Activated naive CD8-positive, alpha-beta T cell treated with anti-CD3 and anti-CD28 coated beads, Interleukin-2, amount 50 U/mL, for 24 hours (primary cell): ENCODE measurements at places on chromosomes 2 and 18.

DNA sequence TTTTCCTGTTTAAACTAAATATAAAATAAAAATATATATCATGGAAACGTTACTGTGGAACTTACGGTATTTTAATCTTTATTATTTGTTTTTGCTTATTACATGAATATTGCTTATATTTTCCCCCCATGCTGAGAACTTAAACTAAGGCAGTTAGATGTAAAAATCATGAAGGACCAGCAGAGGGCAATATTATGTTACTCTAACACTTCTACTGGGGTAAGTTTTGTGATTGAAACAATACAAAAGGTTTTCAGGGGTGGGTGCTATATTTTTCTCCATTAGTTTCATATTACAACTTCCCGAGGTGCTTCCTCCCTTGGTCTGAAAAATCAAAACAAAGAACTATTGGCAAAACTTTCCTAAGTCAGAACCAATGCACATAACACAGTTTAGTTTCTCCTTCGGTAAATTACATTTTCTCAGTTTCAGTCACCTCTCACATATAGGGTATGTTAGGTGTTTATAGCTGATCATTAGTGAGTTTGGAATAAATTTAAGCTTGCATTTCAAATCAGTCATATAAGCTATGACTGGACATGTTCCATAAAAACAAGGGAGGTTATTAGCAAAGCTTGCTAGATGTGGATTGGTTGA lies 54.8 kb downstream of the ZNF407 start:
- no peak overlapping the region for H3K4me3 ChIP-seq
- no peaks in the 10 kb centered on the region for H3K27me3 ChIP-seq
- DNase-seq = no peak
- no peaks in the 10 kb centered on the region for H3K4me1 ChIP-seq
- peaks cover 4% of the 10 kb centered on the region for H3K36me3 ChIP-seq
- H3K27ac ChIP-seq = no peak overlapping the region

DNA sequence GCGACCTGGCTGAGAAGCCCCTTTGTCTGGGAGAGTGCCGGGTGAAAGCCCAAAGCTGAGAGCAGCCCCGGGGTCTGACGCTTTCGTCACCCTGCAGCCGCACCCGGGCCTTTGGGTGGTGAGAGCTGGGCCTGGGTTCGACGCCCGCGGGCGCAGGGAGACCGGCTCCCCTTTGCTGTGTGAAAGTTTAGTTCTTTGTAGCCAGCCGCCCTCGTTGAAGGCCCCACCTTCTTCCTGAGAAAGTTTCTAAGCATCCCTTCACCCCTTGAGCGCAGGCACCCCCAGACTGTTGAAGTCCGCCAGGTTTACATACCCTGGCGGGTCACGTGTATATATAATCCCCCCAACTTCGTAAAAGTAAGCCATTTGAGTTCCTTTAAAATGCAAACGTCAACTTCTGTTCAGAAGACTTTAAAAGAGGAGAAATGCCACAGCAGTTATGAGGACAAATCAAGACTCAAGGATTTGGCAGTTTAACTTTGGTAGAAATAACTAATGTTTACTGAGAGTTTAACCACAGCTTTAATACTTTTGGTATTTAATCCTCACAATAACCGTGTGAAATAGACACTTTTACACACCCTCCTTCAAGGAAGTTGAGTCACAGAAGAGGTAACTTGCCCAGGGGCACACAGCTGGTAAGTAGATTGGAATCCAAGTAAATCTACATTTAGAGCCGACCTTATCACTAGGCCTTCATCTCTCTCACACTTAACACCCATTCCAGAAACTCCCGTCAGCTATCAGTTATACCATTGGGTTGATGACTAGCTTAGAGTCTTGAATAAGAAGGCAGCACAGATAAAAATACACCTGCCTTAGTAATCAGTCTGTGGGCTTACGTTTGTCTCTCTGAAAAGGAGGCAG lies 1.1 kb upstream of the MBOAT2 start:
- no peaks in the 10 kb centered on the region for H3K36me3 ChIP-seq
- H3K27ac ChIP-seq = peak overlapping the region; percentile 43
- peaks cover 13% of the 10 kb centered on the region for H3K4me1 ChIP-seq
- peak overlapping the region; percentile 62 for H3K4me3 ChIP-seq

GRCh38 chr2:86301009-86301408 lies 36.4 kb downstream of the REEP1 start:
- no peak overlapping the region for H3K27ac ChIP-seq
- no peak overlapping the region for H3K4me3 ChIP-seq
- no peak for DNase-seq
- H3K4me1 ChIP-seq = no peaks in the 10 kb centered on the region

- no peak for DNase-seq
- no peak overlapping the region for H3K4me3 ChIP-seq
- no peaks in the 10 kb centered on the region for H3K4me1 ChIP-seq
- no peaks in the 10 kb centered on the region for H3K36me3 ChIP-seq
- peaks cover 3% of the 10 kb centered on the region for H3K27me3 ChIP-seq
Measured at GRCh38 chr2:179749210-179749609, 112.2 kb downstream of the ZNF385B start.

GRCh38 chr2:3379339-3379646 lies 201 bp upstream of the TRAPPC12 start:
- H3K27ac ChIP-seq = peak overlapping the region; percentile 96
- H3K4me1 ChIP-seq = peaks cover 48% of the 10 kb centered on the region
- no peaks in the 10 kb centered on the region for H3K27me3 ChIP-seq
- H3K36me3 ChIP-seq = peaks cover 13% of the 10 kb centered on the region
- peak overlapping the region; percentile 99 for H3K4me3 ChIP-seq

DNA sequence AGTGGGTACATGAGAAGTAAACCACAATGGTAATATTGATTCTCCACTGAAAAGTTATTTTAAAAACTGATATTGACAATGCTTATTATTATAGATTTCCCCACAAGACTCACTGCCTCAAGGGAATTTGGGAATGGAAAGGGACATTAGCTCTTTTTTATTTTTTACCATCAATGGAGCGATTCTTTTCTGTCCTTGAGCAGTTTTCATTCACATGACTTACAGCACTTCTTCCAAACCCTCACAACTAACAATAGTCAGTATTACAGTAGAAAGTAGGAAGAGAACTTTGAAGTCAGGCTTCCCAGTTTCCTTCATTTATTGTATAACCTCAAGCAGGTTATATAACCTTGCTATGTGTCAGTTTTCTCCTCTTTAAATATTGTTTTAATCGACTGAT lies 4.3 kb upstream of the UNC80 start:
- H3K27ac ChIP-seq = no peak overlapping the region
- H3K4me1 ChIP-seq = no peaks in the 10 kb centered on the region
- H3K36me3 ChIP-seq = no peaks in the 10 kb centered on the region
- no peak overlapping the region for H3K4me3 ChIP-seq

- peaks cover 38% of the 10 kb centered on the region for H3K27me3 ChIP-seq
- H3K27ac ChIP-seq = no peak overlapping the region
- no peaks in the 10 kb centered on the region for H3K4me1 ChIP-seq
- peak overlapping the region; percentile 11 for H3K4me3 ChIP-seq
- H3K36me3 ChIP-seq = no peaks in the 10 kb centered on the region
Measured at GRCh38 chr18:31100436-31101182, 1.6 kb downstream of the DSC2 start.

GRCh38 chr2:2057125-2057721 lies 273.9 kb downstream of the MYT1L start:
- H3K4me1 ChIP-seq = peaks cover 14% of the 10 kb centered on the region
- DNase-seq = peak; percentile 72
- H3K36me3 ChIP-seq = peaks cover 3% of the 10 kb centered on the region
- H3K27me3 ChIP-seq = no peaks in the 10 kb centered on the region
- H3K27ac ChIP-seq = peak overlapping the region; percentile 52

DNA sequence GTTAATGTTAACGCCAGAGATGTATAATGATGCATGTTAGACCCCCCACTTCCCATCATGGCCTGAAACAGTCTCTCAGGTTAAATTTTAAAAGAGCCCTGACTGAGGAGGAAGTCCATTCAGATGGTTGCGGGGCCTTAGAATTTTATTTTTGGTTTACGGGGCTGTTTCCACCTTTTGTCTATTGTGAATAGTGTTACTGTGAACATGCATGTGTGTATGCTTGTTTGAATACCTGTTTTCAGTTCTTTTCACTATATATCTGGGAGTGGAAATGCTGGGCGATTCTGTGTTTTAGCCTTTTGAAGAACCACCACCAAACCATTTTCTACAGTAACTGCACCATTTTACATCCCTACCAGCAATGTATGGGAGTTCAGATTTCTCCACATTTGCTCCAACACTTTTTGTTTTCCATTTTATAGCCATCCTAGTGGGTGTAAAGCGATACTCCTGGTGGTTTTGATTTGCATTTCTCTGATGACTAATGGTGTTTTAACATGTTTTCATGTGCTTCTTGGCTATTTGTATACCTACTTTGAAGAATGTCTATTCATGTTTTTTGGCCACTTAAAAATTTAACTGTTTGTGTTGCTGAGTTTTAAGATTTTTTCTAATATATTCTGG lies 133.0 kb downstream of the MYO3B start:
- peaks cover 21% of the 10 kb centered on the region for H3K27me3 ChIP-seq
- no peaks in the 10 kb centered on the region for H3K36me3 ChIP-seq
- H3K4me1 ChIP-seq = peaks cover 2% of the 10 kb centered on the region

DNA sequence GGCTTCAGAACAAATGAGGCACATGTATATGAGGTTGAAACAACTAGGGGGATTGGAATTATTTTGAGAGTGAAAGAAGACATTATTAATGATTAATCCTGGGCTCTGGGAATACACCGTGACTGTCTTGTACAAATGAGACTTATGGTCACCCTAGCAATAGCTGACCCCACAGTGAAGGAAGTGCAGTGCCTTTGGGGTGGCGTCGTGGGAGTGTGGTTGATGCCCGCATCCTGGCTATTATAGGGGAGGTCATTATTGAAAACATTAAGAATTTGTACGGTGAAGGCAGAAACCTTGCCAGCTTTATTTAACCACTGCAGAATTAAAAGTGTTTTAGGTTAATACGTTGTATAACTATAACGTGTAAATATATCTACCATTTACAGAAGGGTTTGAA lies 296.7 kb downstream of the CYRIA start:
- no peaks in the 10 kb centered on the region for H3K27me3 ChIP-seq
- H3K4me3 ChIP-seq = no peak overlapping the region
- no peak overlapping the region for H3K27ac ChIP-seq
- H3K36me3 ChIP-seq = no peaks in the 10 kb centered on the region

DNA sequence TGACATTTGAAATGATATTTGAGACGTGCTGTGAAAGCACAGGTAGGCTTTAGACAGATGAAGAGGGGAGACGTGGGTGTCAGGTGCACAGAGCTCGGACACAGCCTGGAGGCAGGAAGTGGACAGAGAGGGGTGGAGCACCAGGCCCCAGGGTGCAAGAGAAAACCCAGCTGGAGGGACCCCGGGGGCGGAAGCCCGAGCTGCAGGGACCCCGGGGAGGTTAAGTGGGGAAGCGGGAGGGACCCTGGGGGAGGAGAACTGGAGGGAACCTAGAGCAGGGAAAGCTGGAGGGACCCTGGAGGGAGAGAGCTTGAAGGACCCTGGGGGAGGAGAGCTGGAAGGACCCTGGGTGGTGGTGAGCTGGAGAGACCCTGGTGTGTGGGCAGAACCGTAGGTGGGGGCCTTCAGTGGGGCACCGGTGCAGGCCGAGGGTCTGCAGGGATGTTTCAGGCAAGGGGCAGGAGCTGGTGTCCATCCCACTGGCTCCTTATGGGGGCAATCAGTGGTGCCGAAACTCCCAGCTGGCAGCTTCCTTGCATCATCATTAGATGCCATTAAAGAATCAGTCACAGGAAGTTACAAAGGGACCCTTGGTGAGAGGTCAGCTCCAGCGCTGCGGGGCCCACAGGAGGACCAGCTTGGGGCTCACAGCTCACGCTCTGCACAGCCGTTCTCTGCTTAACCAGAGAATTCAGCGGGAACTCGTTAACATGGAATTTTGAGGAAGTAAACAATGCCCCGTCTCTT lies 246.6 kb downstream of the EIPR1 start:
- H3K27me3 ChIP-seq = peaks cover 5% of the 10 kb centered on the region
- no peak overlapping the region for H3K27ac ChIP-seq
- peaks cover 4% of the 10 kb centered on the region for H3K4me1 ChIP-seq
- DNase-seq = no peak
- H3K36me3 ChIP-seq = no peaks in the 10 kb centered on the region

DNA sequence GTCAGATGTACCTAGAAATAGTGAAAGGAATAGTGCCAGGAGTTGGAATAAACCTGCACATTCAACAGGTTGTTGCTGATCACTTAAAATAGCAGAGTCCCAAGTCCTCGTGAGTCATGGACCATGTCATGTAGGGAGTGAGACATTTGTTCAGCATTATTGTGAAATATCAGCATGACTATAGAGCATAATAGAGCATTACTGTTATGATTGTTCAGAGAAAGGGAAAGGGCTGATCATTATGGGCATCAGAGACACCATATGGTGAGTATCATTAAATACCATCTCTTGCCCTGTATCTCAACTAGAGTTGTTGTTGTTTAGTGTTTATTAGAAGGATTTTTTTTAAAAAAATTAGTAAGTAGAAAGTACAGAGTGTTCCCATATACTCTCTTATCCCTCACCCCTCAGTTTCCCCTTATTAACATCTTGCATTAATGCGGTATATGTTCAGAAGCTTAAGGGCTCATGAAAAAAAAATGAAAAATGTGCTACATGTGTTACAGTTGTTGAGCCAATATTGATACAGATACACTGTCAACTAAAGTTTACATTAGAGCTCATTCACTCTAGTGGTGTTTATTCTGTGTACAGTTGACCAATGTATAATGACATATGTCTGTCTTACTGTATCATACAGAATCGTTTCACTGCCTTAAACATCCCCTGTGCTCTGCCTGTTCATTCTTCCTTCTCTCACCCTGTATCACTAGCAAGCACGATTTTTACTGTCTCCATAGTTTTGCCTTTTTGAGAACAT lies 5.7 kb downstream of the ELAC1 start:
- peaks cover 40% of the 10 kb centered on the region for H3K36me3 ChIP-seq
- no peak for DNase-seq
- no peaks in the 10 kb centered on the region for H3K27me3 ChIP-seq
- no peak overlapping the region for H3K4me3 ChIP-seq

- no peak overlapping the region for H3K4me3 ChIP-seq
- H3K27ac ChIP-seq = no peak overlapping the region
- no peak for DNase-seq
- peaks cover 14% of the 10 kb centered on the region for H3K27me3 ChIP-seq
Measured at GRCh38 chr2:1868683-1869141, 124.4 kb upstream of the PXDN start.

DNA sequence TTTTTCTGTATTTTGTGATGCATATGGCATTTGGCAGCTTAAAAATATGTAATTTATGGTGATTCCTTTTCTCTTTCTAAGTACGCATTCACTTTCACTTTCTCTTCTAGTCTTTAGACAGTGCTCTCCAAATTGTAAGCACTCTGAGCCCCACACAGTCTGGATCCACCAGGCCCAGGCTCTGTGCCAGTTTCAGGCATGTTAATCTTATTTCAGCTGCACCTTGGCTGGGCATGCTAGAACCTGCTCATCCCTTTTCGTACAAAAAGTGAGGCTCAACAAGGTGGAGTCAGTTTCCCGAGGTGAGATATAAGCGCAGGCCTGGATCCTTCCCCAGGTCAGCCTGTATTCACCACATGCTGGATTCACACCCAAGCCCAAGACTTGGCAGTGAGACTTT lies 203.9 kb downstream of the MTX2 start:
- H3K27ac ChIP-seq = no peak overlapping the region
- H3K27me3 ChIP-seq = peaks cover 6% of the 10 kb centered on the region
